ENCODE measurements at places on chromosomes 4 and X.
A peak's percentile ranks its signal among the peaks of the same experiment; 100 is the strongest.

GRCh38 chr4:47530801-47531200, 45.7 kb downstream of the ATP10D start:
- DNase-seq, result no peak

GRCh38 chr4:8262637-8263322, 6.8 kb upstream of the HTRA3 start:
- DNase-seq, result no peak

DNA sequence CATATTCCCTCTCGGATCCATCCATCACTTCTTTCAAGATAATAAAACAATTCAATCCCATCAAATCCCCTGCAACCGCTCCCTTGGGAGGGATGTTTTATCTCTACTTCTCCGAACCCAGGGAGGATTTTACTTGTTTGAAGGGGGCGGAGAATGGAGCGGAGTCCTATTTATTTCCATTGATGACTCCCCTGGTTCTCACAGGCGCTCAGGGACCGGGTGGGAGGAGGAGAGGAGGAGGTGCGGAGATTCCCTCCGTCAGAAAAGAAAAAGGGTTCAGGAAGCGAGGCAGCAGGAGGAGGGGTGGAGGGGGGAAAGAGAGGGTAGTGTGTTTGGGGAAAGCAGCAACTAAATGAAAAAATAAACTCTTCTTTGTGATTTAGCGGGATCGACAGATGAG, 2.1 kb downstream of the NDNF start:
- no peak for DNase-seq

- no peak for DNase-seq
Measured at GRCh38 chrX:40004921-40005291, 92.9 kb downstream of the BCOR start.

DNA sequence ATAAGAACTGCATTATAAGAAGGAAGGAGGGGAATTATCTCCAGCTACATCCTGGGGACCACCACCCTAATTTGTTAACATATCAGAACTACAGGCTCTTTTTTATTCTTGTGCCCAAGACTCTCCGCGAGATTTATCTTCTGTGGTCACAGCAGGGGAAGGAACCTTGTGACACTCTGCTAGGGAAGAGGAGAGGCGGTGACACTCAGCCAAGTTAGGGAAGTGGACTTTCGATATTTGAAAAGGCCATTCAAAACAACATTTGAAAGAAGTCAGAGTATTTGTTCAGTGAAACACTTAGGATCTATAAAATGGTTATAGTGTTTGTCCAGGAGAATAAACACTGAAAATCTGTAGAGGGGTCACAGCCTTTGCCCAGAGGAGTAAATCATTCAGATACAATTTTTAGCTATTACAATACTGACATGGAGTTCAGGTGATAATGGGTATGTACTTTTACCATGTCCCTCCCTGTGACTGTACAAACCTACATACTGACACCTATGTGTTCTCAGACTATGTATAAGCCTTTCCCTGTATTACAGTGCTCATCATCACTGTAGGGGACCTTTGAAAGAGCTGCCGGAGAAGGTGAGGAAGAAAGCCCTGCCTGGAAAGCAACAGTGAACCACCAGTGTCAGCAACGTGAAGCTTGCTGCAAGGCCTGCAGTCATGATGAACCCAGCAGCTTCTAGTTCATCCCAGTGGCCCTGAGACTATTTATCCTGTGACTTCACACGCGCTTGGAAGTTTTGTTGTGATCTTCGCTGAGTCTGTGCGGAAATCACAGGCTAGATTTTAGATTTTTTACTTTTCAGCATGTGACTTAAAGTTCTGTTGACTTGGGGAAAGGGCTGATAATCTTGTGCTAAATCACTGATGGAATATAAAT, 8.5 kb upstream of the PTTG2 start:
- no peak for DNase-seq

DNA sequence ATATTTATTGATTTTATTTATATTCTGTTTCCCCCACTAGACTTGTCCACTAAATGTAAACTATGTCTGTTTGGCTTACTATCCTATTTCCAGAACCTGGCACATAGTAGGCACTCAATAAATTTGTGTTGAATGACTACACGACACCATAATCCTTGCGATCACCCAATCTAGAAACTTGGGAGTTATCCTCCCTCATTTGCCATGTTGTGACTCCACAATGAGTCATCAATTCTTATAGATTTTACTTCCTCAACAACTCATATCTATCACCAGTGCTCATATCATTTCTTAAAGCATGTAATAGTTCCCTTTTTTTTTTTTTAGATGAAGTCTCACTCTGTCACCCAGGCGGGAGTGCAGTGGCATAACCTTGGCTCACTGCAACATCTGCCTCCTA, 39.9 kb upstream of the VAMP7 start:
- no peak for DNase-seq

GRCh38 chr4:163591614-163592020, 97.1 kb downstream of the TMA16 start:
- DNase-seq, result peak; percentile 0

DNA sequence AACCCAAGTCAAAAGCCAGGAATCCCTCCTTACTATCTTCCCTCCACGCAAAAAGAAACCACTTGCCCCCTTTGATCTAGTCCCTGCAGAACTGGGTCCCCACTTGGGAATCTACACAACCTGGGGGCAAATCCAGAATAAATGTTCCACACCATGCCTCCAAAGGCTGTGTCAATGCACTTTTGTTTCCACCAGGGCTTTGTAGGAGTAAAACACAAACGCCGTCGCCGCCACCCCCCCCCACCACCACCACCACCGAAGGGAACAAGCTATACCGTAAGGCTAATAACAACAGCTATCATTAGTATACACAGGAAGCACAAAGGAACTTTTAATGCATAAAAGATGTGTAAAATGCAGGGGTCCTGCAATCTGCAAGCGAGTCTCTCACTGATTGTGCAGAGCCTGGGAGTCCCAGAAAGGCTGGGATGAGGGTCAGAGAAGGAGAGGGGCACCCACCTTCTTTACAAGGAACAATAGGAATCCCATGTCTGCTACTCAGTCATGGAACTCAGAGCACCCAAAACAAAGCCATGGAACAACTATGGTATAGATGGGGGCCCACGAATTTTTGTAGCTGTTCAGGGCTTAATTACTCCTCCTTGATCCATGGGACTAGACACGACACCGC, 13.2 kb downstream of the BCOR start:
- no peak for DNase-seq

- no peak for DNase-seq
Measured at GRCh38 chrX:25009407-25009806, 6.4 kb downstream of the ARX start.

DNA sequence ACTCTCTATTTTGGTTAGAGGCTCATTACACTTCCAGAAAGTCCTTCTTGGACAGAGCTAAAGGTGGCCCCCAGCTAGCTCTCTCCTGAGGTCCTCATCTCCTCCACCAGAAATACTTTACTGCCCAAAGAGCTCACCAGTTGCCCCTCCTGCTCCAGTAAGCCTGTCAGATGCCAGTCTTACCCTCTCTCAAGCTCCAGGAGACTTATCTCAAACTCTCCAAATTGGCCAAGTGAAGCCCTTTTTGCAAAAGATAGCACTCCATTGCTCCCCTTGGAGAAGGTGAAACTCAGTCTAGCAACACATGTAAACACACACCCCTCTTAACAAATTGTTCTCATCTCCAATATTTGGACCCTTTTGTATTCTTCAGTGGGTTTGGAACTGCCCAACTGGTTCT, 128.5 kb downstream of the ZNF330 start:
- DNase-seq, result no peak

DNA sequence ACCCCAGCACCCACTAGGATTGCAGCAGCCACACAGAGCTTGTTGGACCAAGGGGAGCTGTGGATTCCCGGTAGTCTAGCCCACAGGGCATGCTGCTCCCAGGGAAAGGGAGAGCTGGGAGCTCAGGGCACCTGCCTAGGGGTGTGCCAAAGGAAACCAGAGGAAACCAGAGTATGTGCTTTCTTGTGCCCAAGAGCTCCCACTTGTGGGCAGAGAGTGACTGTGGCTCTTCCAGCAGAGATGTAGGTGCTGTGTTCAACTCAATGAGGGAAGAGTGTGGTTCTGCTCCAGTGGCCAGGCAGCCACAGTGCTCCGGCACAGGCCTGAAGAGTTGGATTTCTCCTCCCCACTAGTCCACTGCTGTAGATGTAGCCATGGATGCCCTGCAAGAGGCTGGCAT, 1050.0 kb upstream of the INTU start:
- DNase-seq, result no peak

GRCh38 chrX:81556880-81557279, 355.0 kb downstream of the SH3BGRL start:
- DNase-seq, result no peak

GRCh38 chrX:71366674-71367256, 608 bp downstream of the TAF1 start:
- no peak for DNase-seq

DNA sequence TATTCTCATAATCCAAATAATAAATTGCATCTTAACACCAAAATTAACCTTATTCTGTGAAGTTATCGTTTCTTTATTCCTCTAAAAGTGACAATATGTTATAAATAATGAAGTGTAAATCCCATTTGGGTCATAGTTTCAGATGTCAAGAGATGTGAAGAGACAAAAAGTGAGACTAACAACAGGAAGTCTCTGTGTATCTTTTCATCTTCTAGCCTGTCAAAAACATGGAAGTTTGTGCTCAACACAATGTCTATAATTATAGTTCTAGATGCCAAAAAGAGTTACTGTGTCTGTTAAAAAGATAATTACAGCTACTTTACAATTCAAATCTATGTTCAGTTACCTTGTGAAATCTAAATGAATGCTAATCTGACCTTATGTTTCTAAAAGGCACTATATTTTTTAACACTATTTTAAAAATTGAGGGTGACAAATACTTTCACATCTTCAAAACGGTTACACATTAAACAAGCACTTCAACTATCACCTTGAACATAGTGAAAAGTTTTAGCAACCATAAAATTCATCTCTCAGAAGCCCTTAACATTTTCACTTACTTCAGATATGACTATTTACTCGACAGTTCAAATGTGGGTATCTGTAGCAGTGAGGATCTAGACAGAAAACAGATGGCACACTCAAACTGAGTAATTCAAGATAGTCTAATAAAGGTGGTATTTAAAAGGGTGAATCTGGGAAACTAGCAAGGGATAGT, 509.8 kb downstream of the ARAP2 start:
- DNase-seq, result no peak

DNA sequence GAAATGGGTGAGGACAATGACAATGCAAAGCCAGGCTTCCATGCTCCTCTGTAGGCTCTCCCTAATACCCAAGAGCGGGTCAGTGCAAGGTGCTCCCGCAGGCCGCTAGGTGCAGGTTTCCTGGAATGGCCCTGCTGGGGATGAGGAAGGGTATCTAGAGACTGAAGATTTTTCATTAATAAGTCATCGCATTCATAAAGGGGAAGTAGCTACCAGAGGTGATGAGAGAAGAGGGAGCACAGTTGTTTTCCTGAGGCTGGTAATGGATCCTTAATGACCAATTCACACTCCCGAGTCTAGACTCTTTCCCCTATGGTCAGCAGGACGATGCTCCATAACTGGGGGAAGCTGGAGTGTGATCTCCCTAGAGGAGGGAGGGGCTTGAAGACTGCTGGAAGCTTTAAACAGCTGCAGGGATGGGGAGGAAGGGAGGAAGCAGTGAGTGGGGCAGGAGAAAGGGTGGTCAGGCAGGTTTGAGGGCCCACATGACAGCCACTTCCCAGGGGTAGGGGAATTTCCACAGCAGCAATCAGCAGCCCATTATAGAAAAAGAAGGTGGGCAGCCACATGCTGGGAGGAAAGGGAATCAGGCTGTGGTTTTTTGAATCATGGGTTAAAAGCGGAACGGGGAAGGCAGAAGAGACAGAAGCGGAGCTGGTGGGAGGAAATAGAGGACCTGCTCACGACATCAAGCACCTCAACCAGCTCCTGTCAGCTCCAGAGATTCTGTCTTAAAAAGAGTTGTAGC, 10.2 kb upstream of the ATP6AP2 start:
- DNase-seq, result no peak

- no peak for DNase-seq
Measured at GRCh38 chrX:48470110-48470832, at the start of gene SLC38A5. Gene SLC38A5 (minus strand): TSS chrX:48470260. CDS start chrX:48467924, 2,336 bp downstream.

- no peak for DNase-seq
Measured at GRCh38 chrX:45794995-45795337, 594.3 kb upstream of the DIPK2B start.

DNA sequence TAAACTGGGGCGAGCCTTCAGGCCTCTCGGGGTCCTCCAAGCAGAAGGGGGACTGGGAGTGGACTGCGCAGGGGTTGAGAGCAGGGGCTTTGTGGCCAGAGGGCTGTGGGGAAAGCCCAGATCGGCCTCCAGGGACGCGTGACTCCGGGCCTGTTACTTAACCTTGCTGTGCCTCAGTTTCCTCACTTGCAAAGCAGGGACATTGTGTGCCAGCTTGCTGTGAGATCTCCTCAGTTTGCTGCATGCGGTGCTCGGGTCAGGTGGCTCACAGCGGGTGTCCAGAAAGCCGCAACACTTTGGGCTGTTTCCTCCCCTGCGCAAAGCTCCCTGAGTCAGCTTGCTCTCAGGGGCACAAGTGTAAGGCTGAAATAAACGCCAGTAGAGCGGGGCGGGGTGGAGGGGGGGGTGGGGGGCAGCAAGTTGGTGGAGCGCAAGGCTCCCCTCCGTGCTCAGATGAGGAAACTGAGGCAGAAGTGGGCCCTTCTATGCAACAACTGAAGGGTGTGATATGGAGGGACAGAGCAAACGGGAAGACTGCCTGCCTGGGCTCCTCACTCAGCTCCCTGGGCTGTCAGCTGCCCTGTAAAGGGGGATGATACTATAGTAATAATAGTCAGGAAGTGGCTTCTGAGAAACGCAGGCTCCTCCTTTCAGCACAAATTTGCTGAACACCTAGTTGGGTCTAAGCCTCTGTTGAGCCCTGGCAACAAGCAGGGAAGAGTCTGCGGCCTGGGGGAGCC, 101.0 kb downstream of the HMX1 start:
- DNase-seq, result no peak

DNA sequence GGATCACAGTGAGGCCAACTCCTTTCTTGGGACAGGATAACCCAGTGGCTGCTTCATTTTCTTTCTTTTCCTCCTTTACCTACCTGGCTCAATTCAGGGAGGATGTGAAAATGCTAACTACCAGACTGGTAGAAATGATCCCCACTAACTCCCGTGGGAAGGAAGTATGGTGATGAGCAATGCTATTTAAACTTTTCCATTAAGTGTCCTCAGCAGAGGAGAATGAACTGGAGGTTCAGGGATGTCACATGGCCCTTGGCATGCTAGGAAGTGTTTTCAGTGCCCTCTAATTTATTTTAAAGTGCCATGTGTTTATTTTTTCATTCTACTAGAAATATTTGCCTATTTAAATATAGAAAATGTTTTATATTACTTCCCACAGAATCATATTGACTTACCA, 363.9 kb downstream of the PPP3CA start:
- DNase-seq, result no peak

GRCh38 chr4:88107406-88108107, 50.9 kb downstream of the ABCG2 start:
- DNase-seq, result no peak

GRCh38 chr4:157459785-157460184, 239.3 kb downstream of the GRIA2 start:
- no peak for DNase-seq

DNA sequence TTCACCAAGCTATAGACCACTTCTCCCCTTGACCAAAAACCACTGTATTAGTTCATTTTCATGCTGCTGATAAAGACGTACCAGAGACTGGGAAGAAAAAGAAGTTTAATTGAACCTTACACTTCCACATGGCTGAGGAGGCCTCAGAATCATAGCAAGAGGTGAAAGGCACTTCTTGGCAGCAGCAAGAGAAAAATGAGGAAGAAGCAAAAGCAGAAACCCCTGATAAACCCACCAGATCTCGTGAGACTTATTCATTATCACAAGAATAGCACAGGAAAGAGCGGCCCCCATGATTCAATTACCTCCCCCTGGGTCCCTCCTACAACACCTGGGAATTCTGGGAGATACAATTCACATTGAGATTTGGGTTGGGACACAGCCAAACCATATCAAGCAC, 97.8 kb downstream of the DOCK11 start:
- no peak for DNase-seq

Data from NCI-H774 (cell line).